Tibial nerve (tissue), 4 donors: ENCODE measurements at places on chromosomes 16 and 17.

DNA sequence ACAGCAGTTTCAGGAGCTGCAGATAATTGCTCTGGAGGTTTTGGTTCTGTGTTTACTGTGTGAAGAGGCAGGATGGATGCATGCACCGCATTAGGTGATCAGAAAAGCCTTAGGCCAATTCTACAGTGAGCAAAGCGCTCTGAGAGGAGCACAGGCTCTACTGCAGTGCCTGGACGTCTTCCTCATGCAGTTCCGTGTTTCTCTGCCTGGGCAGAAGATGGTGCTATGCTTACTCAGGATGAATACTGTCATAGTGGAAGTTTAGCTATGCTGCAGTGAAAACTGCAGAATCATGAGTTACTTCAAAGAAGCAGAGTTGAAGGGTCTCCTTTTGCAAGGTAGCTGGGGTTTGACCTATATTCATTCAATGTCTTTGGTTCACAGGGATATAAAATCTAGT, 1012.4 kb downstream of the KCNJ18 start:
- no peak for DNase-seq

DNA sequence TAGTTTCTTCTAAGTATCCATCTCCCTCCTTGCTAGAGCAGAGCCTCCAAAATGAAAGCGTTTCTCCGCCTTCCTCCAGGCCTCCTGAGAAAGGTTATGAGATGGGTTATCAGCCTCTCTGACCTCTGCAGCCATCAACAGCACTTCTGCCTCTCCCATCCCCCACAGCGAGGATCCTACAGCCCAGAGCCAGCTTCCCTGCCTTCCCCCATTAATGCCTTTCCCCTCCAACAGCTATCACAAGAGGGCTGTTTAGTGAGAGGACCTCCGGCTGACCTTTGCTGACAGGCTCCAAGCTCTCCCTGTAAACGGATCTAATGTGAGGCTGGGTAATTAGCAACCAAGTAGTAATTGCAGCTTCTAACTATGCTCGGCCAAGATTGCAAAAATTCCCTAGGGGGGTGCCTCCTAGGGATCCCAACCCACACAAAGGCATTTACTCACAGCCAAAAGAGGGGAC, 55.8 kb downstream of the ZFHX3 start:
- no peak for DNase-seq

DNA sequence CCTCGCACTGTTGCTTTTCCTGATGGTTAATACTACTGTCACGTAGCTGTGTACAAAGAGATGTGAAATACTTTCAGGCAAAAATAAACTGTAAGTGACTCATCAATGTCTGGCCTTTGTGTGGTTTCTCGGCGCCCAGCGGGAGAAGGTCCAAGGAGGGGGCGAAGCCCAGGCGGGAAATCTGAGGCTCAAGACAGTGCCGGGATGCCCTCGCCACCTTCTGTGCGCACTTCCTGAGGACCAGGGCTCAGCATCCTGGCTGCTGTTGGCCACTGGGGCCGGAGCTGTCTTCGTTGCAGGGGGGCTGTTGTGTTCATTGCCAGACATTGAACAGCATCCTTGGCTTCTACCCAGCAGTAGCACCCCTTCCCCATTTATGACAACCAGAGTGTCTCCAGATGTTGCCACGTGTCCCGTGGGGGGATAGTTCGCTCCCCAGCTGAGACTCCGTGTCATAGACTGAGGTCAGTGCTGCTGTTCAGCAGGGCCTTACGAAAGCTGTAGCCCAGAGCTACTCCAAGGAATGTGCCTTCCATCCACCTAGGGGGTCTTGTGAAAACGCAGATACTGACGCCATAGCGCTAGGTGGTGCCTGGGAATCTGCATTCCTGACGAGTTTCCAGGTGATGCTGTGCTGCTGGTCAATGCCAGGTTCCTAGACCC, 67.3 kb upstream of the PLCG2 start:
- DNase-seq, result no peak

DNA sequence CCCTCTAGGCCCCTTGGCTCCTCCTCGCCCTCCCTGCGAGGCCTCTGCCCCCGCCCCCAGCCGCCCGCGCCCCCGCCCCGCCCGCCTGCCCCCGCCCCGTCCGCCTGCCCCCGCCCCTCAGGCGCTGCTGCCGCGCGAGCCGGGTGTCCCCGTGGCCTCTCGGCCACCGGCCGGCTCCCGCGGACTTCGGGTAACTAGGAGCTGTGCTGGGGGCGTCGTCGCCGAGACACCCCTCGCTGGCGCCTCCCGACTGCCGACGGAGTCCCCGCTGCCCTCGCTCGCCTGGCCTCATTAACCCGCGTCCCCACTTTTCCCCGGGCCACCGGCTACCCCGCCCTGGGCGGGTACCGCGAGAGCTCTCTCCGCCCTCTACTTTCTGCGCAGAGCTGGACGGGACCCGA, at the start of gene TLCD1:
Gene TLCD1, minus strand, starts transcription at position 8 of the 401 bp plus-strand sequence. CDS start 136 bp downstream, outside the sequence.
- peak; percentile 31 for DNase-seq

GRCh38 chr17:39080421-39081078, 70.9 kb downstream of the PLXDC1 start:
- no peak for DNase-seq

GRCh38 chr17:58617563-58617962, 74.3 kb downstream of the TEX14 start:
- no peak for DNase-seq

- DNase-seq, result no peak
Measured at GRCh38 chr16:30920891-30921290, 2.5 kb upstream of the FBXL19 start.

DNA sequence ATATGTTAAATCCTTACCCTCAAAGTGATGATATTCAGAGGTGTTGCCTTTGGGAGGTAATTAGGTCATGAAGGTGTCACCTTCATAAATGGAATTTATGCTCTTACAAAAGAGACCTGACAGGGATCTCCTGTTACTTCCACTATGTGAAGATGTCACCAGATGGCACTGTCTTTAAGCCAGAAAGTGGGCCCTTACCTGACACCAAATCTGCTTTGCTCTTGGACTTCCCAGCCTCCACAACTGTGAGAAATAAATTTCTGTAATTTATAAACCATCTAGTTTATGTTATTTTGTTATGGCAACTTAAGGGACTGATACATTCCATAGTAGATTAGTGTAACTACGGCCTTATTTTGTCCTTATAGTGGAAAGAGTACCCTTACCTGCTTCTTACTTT, 358.3 kb upstream of the SALL1 start:
- no peak for DNase-seq

DNA sequence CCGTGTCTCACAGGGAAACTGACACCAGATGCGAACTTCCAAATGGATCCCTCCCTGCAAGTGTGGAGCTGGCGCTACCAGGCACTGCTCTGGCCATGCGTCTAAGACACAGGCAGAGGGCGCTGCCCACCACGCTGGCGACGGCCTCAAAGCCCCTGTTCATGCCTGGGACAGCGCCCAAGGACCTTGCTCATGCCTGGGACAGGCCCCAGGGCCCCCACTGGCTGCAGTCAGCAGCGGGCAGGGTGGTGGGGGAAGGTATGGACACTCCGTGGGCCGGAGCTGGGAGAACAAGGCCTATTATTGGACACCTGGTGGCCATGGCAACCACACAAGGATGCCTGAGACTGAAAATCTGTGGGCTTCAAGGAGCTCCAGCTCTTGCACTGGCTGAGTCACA, 8.8 kb downstream of the ZG16B start:
- DNase-seq, result no peak

GRCh38 chr17:39236981-39237441, 11.3 kb upstream of the STAC2 start:
- no peak for DNase-seq

DNA sequence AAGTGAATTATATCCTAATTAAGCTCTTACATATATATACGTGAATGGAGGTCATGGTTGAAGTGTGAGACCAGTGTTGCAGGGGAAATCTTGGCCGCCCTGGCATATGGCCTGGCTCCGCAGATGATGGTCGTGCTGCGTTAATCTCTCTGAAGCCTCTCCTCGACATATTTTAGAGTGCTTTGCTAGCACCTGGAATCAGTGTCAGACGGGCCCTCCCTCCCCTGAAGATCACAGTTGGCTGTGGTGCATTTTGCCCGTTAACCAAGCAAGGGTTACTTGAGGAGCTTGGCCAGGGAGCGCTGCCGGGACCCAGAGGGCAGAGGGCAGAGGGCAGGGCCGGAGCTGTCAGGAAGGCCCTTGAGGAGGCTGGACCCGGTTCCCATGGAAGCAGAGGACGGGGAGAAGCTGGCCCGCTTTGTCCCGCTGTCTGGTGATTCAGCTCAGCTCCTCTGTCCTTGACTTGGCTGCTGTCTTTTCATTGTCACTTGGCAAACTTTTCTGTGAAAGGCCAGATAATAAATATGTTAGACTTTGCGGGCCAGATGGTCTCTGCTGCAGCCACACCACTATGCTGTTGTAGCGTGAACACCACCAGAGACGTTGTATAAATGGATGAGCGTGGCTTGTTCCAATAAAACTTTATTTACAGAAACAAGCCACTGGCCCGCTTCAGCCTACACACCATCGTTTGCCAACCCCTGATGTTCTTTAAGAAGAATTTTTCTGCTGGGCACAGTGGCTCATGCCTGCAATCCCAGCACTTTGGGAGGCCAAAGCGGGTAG, 32.3 kb downstream of the CIBAR2 start:
- DNase-seq, result no peak

DNA sequence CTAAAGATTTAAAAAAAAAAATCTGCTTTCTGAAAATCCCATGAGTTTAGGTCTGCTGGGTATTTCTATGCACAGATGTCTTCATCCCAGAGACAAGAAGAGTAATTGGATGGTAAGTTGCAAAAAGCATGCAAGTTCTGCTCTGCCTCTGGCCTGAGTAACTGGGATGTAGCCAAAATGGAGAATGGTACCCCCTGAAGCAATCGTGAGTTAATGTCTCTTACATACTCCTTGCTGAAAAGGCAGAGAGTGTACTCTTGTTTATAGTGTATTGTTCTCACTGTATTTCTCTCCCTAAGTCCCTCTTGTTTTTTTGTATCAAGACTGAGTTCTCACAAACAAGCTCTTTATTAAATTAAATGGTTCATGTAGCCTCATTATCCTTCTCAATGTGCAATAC, 259.0 kb downstream of the IRX3 start:
- DNase-seq, result no peak

DNA sequence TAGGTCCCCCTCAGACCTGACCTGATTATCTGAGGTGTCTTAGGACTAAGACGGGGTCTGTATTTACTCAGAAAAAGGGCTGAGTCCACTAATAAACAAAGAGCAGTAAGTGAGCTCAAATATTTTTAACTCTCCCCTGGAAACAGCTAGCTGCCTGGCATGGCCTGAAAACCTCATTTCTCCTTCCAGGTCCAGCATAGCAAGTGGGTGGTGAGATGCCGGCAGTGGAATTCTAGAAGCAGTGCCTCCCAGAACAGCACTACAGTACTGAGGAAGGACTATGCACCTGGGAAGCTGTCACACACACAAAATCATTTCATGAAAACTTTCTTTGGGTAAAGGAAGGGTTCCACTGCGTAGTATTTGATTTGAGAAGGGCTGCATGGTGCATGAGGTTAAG, 29.5 kb upstream of the CFAP20 start:
- DNase-seq, result no peak

DNA sequence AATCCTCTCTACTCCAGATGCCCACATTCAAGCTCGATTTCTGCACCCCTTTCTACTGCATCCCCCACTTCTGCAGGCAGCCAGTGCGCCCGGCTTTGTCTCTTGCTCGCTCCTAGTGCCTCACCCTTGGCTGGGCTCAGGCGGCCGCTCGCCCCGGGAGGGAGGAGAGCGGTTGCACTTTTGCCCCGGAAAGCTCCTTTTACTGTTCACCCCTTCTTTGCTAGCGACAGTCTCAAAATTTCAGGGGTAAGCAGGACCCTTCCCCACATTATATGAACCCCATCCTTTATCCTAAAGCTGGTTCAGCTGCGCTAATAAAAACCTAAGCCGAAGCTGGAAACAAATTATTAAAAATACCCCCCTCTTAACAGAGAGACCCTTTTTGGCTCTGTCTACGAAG, 1.0 kb downstream of the HOXB5 start:
- no peak for DNase-seq

DNA sequence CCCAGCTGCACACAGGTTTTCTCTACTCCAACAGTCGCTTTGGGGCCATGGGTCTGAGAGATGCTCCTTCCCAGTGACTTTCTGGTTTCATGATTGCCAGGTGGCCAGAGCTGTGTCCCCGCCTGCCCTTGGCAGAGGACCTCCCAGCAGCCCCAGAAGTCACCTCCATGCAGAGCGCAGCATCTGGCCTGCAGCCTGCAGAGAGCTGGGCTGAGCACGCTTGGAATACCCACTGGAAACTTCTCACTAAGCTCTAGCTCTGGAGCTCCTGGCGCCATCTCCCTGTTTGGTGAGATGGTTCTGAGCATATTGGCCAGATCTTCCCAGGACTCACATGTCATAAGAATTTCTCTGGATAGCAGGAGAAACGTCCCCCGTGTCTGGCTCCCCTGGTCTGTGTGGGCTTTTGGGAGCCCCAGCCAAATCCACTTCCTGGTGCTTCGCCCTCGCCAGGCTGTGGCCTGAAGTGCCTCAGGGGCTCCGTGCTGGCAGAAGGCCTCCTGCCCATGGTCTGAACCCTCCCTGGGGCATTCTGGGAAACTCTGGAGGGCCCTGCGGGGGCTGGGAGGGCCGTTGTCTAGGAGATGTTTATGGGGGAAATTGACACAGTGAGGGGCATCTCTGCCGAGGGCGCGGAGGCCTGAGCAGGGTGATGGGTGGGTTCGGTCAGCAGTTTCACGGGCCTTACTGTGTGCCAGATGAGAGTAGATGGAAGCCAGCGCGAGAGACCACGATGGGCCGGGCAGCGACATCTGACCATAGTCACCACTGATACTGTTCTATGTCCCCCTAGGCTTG, 73.2 kb upstream of the CIBAR2 start:
- DNase-seq, result no peak

- no peak for DNase-seq
Measured at GRCh38 chr17:354651-355556, 2.3 kb upstream of the RPH3AL start.

DNA sequence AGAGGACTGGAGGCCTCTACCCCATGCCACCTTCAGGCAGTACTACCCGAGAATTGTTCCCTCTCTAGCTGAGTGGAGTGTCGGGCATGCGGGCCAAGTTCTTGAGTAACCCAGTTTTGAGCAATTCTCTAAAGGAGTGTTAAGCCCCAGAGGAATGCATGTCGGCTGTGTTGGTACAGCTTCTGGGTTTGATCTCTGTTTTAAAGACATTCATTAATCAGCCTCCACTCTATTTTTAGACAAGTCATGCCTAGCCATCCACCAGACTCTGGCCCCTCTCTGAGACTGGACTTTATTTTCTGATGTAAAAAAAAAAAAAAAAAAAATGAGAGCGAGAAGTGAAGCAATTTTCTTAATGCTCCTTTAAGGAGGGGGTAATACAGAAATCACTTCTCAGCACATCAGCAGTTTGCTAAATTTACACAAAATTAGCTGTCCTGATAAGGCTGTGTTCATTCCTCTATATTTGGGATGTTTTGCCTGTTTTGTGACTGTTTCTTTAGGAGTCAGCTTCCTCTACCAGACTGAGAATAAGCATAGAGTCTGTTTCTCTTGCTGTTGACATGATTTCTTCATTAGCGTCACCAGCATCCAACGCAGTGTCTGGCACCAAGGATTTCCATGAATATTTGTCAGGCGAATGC, 88.7 kb downstream of the AXIN2 start:
- peak; percentile 12 for DNase-seq

DNA sequence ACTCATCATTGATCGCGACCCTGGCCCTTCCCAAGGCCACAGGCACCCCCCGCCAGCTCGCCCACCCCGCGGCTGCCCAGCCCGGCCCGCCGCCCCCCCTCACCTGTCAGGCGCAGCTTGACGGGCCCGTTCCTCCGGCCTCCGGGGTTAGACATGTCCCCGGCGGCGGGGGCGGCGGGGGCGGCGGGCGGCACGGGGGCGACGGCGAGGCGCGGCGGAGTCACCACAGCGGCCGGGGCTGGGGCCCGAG, 456 bp downstream of the SMURF2 start:
- no peak for DNase-seq

GRCh38 chr16:84509032-84509950, 4.8 kb upstream of the MEAK7 start:
- DNase-seq, result no peak

GRCh38 chr17:4001048-4001590, 36.9 kb upstream of the ATP2A3 start:
- DNase-seq, result no peak
